ENCODE measurements at places on chromosomes 7 and 10. TPM values are rescaled to one million over a fixed set of nuclear protein-coding genes. Genes with fewer than 3 reads are reported as not detected.

The ADAM22 gene
- total RNA-seq = 4.4 TPM

The ZNF783 gene
- total RNA-seq = 41.1 TPM

The ZKSCAN1 gene
- total RNA-seq = 65.3 TPM

The WNT2 gene
- total RNA-seq = 1.3 TPM

The SLC26A5 gene
- total RNA-seq = 1.7 TPM

- no peak overlapping the region for H3K27ac ChIP-seq
- DNase-seq = no peak
- H3K36me3 ChIP-seq = no peaks in the 10 kb centered on the region
- no peaks in the 10 kb centered on the region for H3K4me1 ChIP-seq
- H3K27me3 ChIP-seq = no peaks in the 10 kb centered on the region
These were observed 48.4 kb downstream of the TEX36 start for GRCh38 chr10:125634606-125635005.

DNA sequence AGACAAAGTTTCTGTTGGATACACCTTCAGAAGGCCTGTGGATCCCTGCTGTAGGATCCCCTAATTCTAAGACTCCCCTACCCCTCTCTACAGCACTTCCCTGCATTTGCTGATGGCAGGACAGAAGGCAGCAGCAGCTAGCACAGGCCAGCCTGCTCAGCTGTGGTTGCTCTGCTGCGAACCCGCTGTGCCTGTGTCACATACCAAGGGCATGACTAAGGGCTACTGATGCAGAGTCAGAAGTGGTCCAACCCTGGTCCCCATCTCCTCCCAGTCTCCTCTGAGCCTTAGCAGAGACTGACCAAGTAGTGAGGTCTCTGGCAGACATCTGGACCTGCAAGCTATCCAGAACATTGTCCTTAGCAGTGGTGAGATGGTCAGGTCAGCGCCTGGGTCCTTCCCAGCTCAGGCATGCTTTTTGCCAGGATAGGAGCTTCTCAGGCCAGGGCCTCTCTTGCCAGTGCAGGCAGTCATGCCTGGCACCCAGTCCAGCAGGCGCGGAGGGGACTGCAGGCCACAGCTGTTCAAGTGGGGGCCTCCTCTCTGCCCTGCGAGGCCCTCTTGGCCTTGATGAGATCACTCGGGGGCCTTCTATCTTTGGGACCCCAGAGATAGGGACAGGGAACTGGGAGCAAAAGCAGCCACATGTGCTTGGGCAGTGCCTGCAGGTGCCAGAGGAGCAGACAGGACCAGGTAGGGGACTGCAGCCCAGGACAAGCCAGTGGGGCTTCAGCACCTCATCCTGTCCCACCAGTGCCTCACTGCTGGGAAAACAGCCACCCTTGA is 146.4 kb downstream of the ZNF248 start:
- H3K4me3 ChIP-seq = no peak overlapping the region
- peaks cover 26% of the 10 kb centered on the region for H3K4me1 ChIP-seq
- no peaks in the 10 kb centered on the region for H3K27me3 ChIP-seq
- H3K36me3 ChIP-seq = no peaks in the 10 kb centered on the region
- H3K27ac ChIP-seq = peak overlapping the region; percentile 19

- no peaks in the 10 kb centered on the region for H3K36me3 ChIP-seq
- H3K27me3 ChIP-seq = no peaks in the 10 kb centered on the region
- H3K27ac ChIP-seq = peak overlapping the region; percentile 70
- H3K4me1 ChIP-seq = peaks cover 43% of the 10 kb centered on the region
- DNase-seq = no peak
- H3K4me3 ChIP-seq = no peak overlapping the region
These were observed 4.4 kb downstream of the DNAJC30 start for GRCh38 chr7:73678862-73679261.

- no peak overlapping the region for H3K4me3 ChIP-seq
- no peak overlapping the region for H3K27ac ChIP-seq
- H3K4me1 ChIP-seq = no peaks in the 10 kb centered on the region
- no peaks in the 10 kb centered on the region for H3K36me3 ChIP-seq
- no peak for DNase-seq
- H3K27me3 ChIP-seq = no peaks in the 10 kb centered on the region
These were observed 37.7 kb upstream of the CXCL12 start for GRCh38 chr10:44422570-44423101.

DNA sequence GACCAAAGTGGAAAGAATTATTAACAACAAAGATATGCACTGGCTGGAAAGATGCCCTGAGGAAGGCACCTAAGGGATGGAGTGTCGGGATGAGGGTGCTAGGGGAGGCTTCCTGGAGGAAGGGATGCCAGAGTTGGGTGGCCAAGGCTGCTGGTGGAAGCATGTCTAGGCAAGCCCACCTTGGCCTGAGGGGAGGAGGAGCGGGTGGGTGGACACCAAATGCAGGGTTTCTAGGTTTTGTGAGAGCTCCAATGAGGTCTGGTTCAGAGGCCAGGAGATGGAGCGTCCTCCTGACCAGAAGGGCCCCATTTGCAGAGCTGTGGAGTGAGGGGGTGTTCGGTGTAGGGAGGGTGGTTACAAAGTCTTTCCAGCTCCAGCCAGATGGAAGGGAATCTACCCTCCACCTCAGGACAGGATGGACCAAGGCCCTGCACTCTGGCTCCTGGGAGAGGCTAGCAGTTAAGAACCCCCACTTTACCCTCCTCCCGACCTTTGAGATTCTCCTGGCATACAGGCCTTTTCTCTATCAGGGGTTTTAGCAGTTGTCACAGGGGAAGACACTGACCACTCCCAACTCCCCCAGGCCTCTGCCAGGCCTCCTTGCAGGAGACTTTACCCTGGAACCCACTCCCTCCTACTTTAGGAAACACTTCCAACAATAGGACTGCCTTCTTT is 3.0 kb upstream of the DDIT4 start:
- DNase-seq = peak; percentile 42
- peak overlapping the region; percentile 36 for H3K27ac ChIP-seq
- H3K27me3 ChIP-seq = no peaks in the 10 kb centered on the region
- H3K36me3 ChIP-seq = no peaks in the 10 kb centered on the region
- peaks cover 14% of the 10 kb centered on the region for H3K4me1 ChIP-seq

DNA sequence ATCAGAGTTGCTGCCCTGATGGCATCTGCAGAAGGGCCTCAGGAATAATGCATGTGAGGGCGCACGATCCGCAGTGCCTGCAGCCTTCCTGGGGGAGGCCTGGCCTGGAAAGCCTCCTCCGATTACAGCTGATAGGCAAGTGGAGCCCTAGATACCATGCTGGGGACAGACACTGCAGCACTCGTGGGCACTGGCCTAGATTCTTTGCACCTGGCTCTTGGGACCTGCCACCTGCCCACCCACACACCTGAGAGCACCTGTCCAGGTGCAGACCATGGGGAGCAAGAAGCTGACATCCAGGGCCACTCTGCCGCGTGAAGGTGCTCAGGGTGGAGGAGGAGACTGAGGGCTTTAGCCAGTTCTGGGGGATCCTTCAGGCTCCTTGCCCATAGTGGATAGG is 14.8 kb downstream of the YKT6 start:
- no peak overlapping the region for H3K27ac ChIP-seq
- no peak for DNase-seq
- H3K4me1 ChIP-seq = no peaks in the 10 kb centered on the region
- no peaks in the 10 kb centered on the region for H3K27me3 ChIP-seq
- H3K4me3 ChIP-seq = no peak overlapping the region

DNA sequence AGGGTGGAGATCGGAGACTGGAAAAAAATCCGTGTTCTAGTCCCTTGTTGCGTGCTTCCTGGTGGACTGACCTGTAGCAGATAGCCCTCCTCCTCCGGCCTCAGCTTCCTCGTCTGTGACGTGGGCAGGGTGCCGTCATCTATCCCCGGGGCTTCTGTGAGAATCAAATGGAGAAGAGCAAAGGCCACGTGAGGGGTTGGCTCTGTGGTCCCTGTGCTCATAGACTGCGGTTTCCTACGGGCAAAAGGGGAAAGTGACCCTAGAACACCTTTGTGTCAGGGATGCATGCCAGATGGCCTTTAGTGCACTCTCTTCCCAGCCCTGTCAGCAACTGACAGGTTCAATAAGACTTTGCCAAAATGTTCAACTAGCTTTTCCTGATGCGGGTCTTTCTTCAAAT is 33.7 kb downstream of the GRK5 start:
- DNase-seq = no peak
- no peaks in the 10 kb centered on the region for H3K27me3 ChIP-seq
- H3K4me1 ChIP-seq = no peaks in the 10 kb centered on the region
- H3K36me3 ChIP-seq = no peaks in the 10 kb centered on the region

GRCh38 chr10:69665474-69666320 is 35.6 kb downstream of the FAM241B start:
- no peak overlapping the region for H3K27ac ChIP-seq
- no peaks in the 10 kb centered on the region for H3K27me3 ChIP-seq
- no peaks in the 10 kb centered on the region for H3K4me1 ChIP-seq
- H3K4me3 ChIP-seq = no peak overlapping the region

DNA sequence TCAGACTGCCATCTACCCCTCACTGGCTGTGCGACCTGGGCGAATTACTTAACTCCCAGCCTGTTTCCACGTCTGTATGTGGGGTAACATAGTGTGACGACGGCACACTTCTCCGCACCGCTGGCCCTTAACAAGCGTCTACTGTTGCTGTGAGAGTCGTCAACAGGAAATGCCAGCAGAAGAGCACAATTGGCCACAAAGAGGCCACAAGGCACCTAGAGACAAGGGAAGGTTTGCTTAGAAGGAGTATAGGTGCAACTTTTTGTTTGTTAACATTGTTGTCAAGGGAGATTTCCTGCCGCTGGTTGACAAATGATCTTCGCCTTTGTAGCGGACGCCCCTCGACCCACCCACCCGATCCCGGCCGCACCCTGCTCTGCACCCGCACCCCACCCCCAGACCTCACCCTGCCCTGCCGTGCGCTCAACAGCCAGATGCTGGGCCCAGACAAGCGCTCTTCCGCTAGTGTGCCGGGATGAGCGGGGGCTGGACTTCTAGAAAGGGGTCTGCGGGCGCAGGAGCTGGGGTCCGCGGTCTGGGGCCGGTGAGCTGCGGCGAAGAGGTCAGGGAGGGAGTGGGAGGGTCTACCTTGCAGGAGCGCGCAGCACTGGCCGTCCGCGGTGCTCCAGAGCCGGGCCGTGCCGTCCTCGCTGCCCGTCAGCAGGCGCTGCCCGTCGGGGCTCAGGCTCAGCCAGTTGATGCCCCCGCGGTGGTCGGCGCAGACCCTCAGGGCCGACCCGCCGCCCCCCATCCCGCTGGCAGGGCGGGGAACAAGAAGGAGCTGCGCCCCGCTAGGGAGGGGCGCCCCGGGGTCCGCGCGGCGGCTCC is 785 bp downstream of the WDR86 start:
- H3K36me3 ChIP-seq = no peaks in the 10 kb centered on the region
- H3K27me3 ChIP-seq = no peaks in the 10 kb centered on the region
- H3K27ac ChIP-seq = peak overlapping the region; percentile 26
- H3K4me1 ChIP-seq = peaks cover 10% of the 10 kb centered on the region

- no peak for DNase-seq
- H3K27me3 ChIP-seq = no peaks in the 10 kb centered on the region
- no peak overlapping the region for H3K4me3 ChIP-seq
- peaks cover 24% of the 10 kb centered on the region for H3K4me1 ChIP-seq
These were observed 22.2 kb downstream of the TMEM120A start for GRCh38 chr7:75971961-75972763.

- H3K27me3 ChIP-seq = no peaks in the 10 kb centered on the region
- no peak for DNase-seq
- peaks cover 27% of the 10 kb centered on the region for H3K4me1 ChIP-seq
- H3K27ac ChIP-seq = no peak overlapping the region
- no peak overlapping the region for H3K4me3 ChIP-seq
These were observed 79.1 kb downstream of the LARP4B start for GRCh38 chr10:852386-852785.

DNA sequence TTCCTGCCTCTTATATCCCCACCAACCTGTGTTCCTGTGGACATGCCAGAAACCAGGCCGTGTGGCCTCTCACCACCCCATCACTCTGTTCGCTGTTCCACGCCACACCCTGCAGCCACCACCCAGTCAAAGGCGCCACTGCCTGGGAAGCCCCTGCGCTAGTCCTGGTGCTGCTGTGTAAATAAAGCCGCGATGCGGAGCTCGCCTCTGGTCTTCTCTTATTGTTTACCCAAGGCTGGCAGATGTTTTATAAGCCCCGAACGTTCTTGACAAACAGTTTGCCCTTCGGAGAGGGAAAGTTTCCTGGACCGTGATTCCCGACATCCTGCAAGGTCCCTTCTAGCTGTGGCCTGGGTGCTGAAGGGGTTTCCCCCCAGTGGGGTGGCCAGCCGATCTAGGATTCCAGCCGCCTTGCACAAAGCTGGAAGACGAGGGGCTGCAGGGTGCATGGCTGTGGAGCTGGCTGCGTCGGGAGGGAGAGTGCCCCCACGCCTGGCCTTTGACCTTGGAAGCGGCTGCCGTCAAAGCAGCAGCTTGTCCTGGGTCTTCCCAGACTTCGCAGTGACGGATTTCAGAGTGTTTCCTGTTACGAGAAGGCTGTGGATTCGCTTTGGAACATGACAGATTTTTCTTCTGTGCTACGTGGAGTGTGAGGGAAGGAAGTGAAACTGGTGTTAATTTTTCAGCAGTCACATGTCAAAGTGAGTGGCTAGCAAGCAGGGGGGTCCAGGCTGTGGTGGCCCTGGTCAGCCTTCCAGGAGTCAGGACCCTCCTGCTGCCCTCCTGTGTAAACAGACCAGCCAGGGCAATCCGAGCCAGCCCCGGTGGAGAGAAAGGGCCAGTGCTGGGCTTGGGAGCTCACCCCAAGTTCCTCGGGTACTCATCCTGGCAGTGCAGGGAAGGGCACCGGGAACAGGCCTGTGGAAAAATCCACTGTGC is 61.6 kb downstream of the LHPP start:
- H3K36me3 ChIP-seq = no peaks in the 10 kb centered on the region
- H3K27ac ChIP-seq = peak overlapping the region; percentile 34
- no peak overlapping the region for H3K4me3 ChIP-seq
- H3K27me3 ChIP-seq = no peaks in the 10 kb centered on the region
- no peak for DNase-seq

DNA sequence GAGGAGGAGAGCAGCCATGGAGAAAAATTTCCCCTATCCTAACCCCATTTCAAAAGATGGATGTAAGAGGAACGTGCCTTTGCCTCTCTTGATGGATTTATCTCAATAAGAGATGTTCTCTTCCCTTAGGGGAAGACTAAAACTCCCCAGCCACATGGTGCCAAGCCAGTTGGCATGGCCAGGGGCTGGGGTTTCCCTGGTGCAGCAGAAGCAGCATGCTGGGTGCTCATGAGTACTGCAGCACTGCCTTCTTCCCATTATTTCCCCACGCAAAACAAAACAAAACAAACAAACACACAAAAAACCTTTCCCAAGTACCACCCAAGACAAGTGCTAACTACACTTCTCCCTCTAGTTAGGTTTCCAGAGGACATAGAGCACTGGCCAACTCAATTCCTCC is 97.2 kb downstream of the DOCK4 start:
- H3K36me3 ChIP-seq = no peaks in the 10 kb centered on the region
- no peak for DNase-seq
- no peak overlapping the region for H3K4me3 ChIP-seq
- H3K4me1 ChIP-seq = peaks cover 4% of the 10 kb centered on the region
- no peaks in the 10 kb centered on the region for H3K27me3 ChIP-seq

Measured in testis (tissue), 5 donors.